ENCODE measurements at places on chromosomes 2 and 18. TPM values are rescaled to one million over a fixed set of nuclear protein-coding genes. Genes with fewer than 3 reads are reported as not detected.

Gene CFC1B
- not detected for total RNA-seq

Gene GLI2
- 3.1 TPM for total RNA-seq

Gene CCDC88A
- 48.5 TPM for total RNA-seq

Gene QPCT
- 5.2 TPM for total RNA-seq

Gene MATN3
- total RNA-seq = 0.52 TPM

Gene UBE2F
- total RNA-seq = 33.4 TPM

Gene MRPS5
- 36.5 TPM for total RNA-seq

Gene KLF7
- 13.6 TPM for total RNA-seq

Gene GPR35
- 1.0 TPM for total RNA-seq

Gene PCARE
- under 0.01 TPM for total RNA-seq

Gene SLC16A14
- total RNA-seq = 2.6 TPM

Gene MPP4
- total RNA-seq = under 0.01 TPM

Gene SH3BP4
- total RNA-seq = 8.9 TPM

Gene GRHL1
- under 0.01 TPM for total RNA-seq

Gene STON1
- 13.0 TPM for total RNA-seq

Gene CCDC102B
- total RNA-seq = 21.9 TPM

Gene B3GNT2
- 11.0 TPM for total RNA-seq

Gene NT5DC4
- not detected for total RNA-seq

Gene FRZB
- total RNA-seq = 6.8 TPM

Gene UPP2
- total RNA-seq = not detected

Gene MC2R
- total RNA-seq = not detected

Gene MYO5B
- total RNA-seq = 0.52 TPM

Gene CEP76
- 8.4 TPM for total RNA-seq

Gene VIL1
- not detected for total RNA-seq

Gene KLHL30
- total RNA-seq = 18.3 TPM

Gene IL36B
- total RNA-seq = not detected
